Muscle of leg (tissue), 16 donors: ENCODE measurements at places on chromosomes 1 and 21. TPM values are rescaled to one million over a fixed set of nuclear protein-coding genes. Genes with fewer than 3 reads are reported as not detected.
A peak's percentile ranks its signal among the peaks of the same experiment; 100 is the strongest.

DNA sequence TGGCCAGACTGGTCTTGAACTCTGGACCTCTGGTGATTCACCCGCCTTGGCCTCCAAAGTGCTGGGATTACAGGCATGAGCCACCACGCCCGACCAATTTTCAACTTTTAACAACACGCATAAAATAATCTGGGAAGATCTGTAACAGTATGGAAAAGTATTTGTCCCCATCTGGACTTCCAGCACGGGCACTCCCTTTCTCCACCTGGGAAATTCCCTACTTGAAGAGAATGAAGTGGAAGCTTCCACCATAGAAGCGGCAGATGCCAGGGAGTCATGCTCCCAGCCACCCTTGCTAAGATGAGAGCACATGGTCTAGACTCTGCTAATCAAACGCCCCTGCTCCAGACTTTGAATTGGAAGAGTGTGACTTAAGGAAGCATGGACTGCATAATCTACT lies 9.0 kb upstream of the GPR137B start:
- no peaks in the 10 kb centered on the region for H3K36me3 ChIP-seq
- no peak overlapping the region for H3K4me3 ChIP-seq
- H3K27ac ChIP-seq: no peak overlapping the region
- no peak for DNase-seq
- H3K4me1 ChIP-seq: peaks cover 2% of the 10 kb centered on the region

DNA sequence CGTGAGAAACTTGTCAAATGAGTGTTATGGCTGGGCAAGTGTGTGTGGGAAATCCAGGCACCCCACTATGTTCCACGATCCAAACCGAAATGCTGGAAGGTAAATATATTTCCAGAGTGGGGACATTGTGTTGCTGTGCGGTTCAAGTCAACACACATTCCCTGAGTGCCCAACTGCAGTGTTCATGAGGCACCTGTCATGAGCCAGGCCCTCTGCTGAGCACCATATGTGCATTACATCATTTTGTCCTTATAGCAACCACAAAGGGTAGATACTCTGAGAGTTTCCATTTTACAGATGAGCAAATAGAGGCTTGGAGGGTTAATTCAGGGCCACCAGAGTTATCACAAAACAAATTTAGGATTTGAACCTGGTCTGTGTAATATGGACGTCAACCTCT lies 59.9 kb upstream of the SOD1 start:
- DNase-seq: no peak
- no peak overlapping the region for H3K4me3 ChIP-seq
- no peak overlapping the region for H3K27ac ChIP-seq
- no peaks in the 10 kb centered on the region for H3K36me3 ChIP-seq
- H3K27me3 ChIP-seq: no peaks in the 10 kb centered on the region

DNA sequence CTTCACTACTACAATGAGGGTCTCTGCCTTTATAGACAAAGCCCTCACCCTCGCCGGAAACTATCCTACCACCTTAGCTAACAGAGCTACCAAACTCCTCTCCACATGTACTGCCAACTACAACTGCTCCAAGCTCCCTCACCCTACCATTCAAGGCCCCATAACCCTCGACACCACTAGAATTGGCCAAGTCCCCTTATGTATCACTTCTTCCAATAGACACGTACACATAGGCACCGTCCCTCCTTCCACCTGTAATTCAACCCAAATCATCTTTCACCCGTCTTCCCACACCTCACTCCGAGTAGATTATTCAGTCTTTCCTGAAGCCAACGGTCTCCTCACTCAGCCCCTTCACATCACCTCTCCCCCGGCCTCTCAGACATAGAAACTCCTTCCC lies 19.7 kb upstream of the CA6 start:
- no peaks in the 10 kb centered on the region for H3K36me3 ChIP-seq
- H3K27ac ChIP-seq: no peak overlapping the region
- peaks cover 4% of the 10 kb centered on the region for H3K27me3 ChIP-seq
- H3K4me1 ChIP-seq: no peaks in the 10 kb centered on the region

DNA sequence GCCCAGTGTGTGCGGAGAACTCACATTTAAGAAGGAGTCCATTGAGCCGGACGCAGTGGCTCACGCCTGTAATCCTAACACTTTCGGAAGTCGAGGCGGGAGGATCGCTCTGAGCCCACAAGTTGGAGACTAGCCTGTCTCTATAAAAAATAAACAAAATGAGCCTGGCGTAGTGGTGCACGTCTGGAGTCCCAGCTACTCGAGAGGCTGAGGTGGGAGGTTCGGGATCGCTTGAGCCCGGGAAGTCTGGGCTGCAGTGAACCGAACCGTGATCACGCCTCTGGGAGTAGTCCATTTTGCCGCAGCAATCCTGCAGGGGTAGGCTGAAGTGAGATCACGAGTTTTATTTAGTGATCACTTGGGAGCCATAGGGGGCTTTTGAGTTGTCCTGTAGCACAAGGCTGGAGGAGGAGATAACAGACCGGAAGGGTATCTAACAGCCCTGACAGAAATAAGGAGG lies 497 bp upstream of the FUCA1 start:
- H3K4me1 ChIP-seq: peaks cover 15% of the 10 kb centered on the region
- peaks cover 2% of the 10 kb centered on the region for H3K36me3 ChIP-seq
- peaks cover 9% of the 10 kb centered on the region for H3K27me3 ChIP-seq
- H3K27ac ChIP-seq: peak overlapping the region; percentile 3
- peak overlapping the region; percentile 71 for H3K4me3 ChIP-seq
- DNase-seq: no peak

DNA sequence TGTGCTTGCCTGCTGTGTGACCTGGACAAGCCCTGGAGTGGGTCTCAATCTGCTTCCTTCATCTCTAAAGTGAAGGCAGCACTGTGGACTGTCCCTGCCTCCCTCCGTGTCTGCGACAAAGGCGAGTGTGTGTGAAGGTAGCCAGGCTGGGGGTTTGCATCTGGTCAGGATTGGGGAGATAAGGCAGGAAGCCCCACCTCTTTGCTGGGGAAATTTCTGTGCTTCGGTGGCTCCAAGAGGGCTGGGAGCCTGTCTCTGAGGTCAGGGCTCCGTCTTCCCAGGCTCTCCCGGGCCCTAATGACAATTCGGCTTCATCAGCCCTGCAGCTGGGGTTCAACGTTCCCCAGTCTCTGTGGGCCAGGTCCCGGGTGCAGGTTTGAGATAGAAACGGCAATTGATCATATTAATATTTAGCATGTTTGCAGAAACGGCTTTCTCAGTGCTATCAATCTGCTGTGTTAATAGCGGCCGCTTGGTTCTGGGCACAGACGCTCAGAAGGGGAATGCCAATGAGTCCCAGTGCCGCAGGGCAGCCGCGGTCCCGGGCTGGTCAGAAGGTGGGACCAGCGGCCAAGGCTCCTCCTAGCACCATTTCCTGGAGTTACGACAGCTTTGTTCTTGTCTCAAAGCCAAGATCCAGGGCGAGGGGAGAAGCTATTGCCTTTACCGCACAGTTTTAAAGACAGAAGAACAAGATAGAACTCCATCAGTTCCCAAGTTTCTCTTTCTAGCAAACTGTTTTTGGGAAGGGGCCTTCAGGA lies 105.7 kb downstream of the PRDM16 start:
- H3K27ac ChIP-seq: no peak overlapping the region
- peaks cover 17% of the 10 kb centered on the region for H3K27me3 ChIP-seq
- H3K4me3 ChIP-seq: no peak overlapping the region
- no peaks in the 10 kb centered on the region for H3K36me3 ChIP-seq
- peak; percentile 78 for DNase-seq

- no peaks in the 10 kb centered on the region for H3K36me3 ChIP-seq
- H3K4me3 ChIP-seq: no peak overlapping the region
- no peaks in the 10 kb centered on the region for H3K4me1 ChIP-seq
Measured at GRCh38 chr21:28338701-28339305, 653.9 kb downstream of the LTN1 start.

The CCDC190 gene
- 5.7 TPM for polyA plus RNA-seq

The KCNH1 gene
- 0.33 TPM for polyA plus RNA-seq
